ENCODE measurements at places on chromosomes 11 and 22.

DNA sequence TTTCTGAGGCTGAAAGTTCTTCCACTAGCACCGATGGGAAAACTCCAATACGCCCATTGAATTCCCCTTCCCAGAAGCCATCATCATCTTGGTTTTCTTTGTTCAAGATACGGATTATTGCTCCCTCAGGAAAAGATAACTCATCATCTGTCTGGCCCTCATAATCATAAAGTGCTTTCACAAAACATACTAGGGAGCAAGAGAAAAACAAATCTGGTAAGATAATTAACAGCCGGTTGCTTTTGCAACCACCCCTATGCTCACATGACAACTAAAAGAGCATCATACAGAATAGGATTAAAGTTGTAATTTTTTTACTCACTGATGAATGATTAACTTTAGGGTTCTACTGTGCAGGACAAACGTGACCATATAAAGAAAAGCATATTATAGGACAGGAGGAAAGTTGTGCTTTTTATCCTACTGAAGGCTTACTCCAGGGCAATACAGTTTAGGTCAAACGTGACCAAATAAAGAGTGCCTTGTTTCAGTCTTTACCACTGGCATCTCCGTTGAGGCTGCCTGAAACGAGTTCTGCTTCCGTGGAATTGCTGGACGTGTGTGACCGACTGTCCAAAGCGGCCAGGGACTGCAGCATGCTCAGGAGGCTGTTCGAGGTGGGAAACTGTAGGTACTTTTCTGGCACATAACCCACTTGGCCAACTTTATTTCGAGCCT is 28.6 kb downstream of the ATG16L2 start:
- no peak for DNase-seq

DNA sequence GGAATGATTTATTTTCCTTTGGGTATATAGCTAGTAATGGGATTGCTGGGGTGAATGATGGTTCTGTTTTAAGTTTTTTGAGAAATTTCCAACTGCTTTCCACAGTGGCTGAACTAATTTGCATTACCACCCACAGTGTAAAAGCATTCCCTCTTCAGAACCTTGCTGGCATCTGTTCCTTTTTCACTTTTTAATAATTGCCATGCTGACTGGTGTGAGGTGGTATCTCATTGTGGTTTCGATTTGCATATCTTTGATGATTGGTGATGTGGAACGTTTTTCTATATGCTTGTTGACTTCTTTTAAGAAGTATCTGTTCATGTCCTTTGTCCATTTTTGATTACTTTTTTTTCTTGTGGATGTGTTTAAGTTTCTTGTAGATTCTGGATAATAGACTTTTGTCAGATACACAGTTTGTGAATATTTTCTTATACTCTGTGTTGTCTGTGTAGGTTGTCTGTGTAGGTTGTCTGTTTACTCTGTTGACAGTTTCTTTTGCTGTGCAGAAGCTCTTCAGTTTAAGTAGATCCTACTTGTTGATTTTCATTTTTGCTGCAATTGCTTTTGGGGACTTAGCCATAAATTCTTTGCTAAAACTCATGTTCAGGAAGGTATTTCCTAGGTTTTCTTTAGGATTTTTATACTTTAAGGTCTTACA is 291.8 kb upstream of the DDI1 start:
- no peak for DNase-seq

DNA sequence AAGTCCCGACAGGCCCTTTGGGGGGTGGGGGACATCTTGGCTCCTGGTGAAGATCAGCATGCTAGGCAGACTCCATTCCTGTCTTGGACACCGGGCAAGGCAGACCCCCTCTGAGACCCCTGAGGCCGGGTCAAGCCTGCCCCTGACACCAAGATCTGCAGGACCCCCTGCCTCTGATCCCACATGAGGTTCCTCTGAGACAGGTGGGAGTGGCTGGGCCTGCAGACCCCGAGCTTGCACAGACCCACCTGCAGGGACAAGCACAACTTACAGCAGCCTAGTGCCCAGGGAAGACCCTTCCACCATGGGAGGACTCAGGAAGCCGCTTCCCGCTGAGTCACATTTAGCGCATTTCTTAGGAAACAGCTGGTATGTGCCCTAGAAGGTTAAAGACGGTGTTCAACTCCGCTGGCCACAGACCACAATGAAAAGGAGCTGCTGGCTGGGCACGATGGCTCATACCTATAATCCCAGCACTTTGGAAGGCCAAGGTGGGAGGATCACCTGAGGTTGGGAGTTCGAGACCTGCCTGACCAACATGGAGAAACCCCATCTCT is 15.5 kb downstream of the ARVCF start:
- DNase-seq: no peak

- no peak for DNase-seq
These were observed 191.9 kb upstream of the DDI1 start for GRCh38 chr11:103844327-103845215.

GRCh38 chr22:17893900-17894535 is 119.7 kb upstream of the BID start:
- no peak for DNase-seq

DNA sequence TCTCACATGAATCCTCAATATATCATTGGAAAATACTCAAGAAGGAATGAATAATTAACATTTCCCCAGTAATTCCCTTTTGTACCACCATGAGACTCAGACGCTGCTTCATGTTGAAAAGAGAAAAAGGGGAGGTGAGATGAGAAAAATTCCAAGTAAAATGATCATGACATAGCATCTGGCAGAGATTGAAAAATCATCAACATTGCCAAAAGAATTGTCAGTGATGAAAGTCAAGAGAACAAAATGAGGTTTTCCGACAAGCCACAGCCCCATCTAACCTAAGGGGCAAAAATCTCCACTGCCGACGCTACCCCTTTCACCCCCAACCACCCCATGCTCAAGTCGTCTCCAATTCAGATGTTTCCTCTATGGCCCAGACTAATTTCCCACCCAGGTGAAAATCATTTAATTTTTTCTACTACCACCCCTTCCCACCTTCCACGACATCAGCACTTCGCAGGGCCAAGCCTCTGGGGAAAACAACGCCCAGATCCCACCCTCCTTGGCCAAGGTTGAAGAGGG is 1.2 kb downstream of the RAB6A start:
- DNase-seq: no peak

- no peak for DNase-seq
These were observed 13.0 kb downstream of the CDC42BPG start for GRCh38 chr11:64831411-64831891.

DNA sequence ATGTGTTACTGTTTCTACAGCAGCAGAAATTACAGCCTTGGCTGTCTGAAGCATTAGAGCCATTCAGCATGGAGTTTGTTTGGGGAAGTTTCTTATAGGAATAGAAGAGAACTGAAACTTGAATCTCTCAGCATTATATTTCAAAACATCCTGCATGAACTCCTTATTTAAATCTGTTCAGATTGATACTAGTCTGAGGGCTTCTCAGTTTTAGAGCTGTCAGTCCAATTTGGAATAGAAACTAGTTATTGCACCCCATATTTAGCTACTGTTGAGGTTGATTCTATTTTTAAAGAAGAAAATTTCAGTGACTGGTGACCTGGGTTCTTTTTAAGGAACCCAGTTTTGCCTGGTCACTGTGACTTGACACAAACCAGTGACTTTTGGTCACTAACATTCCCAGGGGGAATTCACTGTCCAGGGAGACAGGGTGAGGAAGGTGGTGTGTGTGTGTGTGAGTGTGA is 126.0 kb upstream of the TTC12 start:
- DNase-seq: no peak

DNA sequence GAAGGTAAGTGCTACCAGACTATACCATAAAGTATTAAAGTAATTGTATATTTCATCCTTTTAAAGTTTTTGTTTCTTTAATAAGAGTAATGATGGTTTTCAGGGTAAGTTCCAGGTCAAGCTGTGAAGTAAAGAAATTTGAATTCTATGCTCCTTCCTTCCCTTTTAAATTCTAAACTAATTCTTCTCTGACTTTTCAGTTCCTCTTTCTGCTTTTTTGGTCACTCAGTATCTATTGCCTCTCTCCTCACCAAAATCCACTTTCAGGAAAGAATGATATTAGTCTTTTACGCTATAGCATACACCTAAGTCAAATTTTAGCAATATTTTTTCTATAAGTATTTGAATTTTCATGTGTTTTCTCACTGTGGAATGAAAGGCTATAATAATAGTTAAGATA is 8.2 kb downstream of the MMP8 start:
- no peak for DNase-seq

- no peak for DNase-seq
These were observed 69.7 kb downstream of the MYO7A start for GRCh38 chr11:77197626-77198320.

- no peak for DNase-seq
These were observed 549 bp upstream of the TCN1 start for GRCh38 chr11:59866836-59867235.

DNA sequence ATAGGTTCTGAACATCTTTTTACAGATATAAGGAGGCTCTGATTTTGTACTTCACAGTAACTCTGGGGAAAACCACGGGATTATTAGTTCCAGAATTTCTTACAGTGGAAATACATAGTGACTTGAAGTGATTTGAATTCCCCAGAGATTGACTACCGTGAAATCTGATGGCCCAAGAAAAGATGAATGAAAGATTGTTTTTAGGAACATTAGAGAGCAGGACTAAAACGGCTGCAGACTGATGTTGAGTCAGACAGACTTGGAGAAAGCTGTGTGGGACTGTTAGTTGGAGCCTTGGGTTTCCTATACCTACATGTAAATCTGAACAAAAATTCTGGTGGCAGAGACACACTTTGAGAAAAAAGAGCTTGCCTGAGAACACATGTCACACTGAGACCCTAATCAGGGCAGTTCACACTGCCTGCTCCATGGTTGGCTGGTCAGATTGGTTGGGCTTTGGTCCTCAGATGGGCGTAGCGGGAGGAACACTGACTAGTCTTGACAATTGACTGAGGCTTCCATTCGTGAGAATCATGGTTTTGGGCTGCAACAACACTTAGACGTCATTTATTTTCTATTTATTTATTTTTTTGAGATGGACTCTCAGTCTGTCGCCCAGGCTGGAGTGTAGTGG is 6.8 kb downstream of the PPP6R3 start:
- no peak for DNase-seq

DNA sequence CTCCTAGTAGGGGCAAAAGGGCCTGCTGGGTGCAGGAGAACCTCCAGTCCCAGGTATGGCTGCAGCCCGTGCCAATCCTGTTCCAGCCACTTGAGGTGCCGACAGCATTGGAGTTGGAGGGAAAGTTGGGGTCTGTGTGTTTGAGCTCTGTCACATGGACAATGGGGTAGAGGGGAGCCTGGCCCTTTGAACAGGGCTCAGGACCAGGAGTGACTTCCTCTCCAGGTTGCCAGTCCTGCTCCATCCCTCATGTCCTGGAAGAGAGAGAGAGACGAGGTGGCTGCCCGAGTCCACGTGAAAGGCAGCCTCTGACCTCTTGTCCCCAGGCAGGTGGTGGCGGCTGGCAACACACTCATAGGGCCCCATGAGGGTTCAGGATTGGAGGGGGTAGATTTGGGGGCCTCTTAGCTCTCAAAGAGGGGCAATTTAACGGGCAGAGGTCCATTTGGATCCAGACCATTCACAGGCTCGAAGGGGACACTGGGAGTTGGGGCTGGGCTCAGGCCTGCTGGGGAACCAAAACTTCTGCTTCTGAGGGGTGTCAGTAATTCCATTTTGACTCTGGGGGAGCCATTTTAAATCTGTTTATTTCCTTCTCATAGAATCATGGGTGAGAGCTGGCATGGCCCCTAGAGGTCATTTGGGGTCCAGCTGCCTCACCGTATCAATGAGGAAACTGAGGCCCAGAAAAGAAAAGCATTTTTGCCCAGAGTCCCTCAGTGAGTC is 4.1 kb downstream of the ADORA2A start:
- no peak for DNase-seq

DNA sequence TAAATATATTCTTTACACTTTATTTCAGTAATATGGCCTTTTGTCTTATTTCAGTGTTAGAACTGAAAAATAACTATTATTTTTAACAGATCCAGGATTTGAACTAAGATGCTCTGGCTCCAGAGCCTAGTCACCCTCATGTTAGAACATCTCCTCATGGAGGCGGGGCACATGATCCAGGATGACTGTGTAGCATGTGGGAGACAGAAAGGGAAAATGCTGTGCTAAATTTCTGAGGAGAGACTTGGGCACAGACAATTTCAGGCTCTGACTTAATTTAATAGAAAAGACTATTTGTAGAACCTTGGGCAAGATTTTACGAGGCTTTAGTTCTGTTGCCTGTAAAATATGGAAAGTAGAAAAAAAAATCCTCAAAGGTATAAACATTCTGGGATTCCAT is 24.1 kb downstream of the CTSC start:
- no peak for DNase-seq

DNA sequence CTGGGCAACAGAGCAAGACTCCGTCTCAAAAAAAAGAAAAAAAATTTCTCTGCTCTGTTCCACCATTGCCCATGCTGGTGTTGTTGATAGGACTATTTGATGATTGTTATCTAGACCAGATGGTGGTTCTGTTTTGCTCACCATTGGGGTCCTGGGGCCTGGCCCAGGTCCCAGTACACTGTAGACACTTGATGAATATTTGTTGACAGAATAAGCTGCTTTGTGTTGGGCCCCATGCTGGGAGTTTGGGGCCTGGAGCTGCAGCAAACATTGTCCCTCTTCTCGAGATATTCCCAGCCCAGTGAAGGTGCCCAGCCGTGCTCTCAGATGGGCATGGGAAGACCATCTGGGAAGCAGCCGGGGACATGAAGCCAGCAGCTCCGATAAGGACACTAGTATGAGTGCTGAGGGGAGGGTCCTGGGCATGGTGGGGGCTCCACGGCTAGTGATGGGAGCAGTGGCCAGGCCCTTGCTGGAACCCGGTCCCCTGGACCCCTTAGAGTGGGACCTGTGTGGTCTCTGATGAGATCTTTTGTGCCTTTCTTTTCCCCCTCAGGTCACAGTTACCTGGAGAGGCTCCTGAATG is 13.6 kb downstream of the INCENP start:
- DNase-seq: no peak

DNA sequence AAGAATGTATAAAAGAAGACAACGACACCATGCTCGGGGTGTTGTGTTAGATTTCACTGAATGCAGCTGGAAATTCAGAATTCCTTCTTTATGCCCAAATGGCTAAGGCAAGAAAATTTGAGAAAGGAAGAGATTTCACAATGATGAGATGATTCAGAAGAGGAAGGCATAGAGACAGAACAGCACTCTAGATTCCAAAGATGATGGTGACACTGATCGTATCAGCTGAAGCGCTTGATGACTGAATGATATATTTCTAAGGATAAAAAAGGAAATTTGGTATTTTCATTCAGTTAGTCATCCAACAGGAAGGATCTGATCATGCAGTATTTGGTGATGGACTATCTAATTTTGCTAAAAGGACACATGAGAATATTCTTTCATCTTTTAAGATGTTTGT is 189.2 kb downstream of the EFCAB6 start:
- no peak for DNase-seq

Data from stimulated activated CD4-positive, alpha-beta T cell treated with anti-CD3 and anti-CD28 coated beads, TNF-alpha, amount 100 ng/mL, for 48 hours (primary cell).